ENCODE measurements at places on chromosomes 7 and 10.

DNA sequence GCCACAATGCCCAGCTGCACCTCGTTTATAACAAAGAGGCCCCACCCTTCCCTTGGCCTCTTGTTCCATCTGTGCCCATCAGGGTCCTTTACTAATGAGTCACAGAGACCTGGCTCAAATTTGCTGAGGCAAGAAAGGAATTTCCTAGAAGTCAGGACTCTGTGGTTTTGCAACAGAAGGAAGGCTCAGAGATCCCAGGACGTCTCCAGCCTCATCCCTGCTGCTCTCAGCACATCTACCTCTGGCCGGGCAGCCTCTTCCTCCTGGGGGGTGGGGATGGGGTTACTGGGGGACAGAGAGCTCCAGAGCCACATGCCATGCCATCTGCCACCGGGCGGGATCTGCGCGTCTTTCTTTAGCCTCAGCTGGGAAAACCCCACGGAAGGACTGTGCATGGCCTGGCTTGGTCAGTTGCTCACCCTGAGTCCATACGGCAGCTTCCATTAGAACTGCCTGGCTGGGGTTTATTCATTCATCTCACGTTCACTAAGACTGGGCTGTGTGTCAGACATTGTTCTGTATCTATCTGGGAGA lies 41.9 kb upstream of the PSMG3 start:
- DNase-seq, result no peak

GRCh38 chr10:28892818-28893547 lies 215.7 kb downstream of the BAMBI start:
- no peak for DNase-seq

DNA sequence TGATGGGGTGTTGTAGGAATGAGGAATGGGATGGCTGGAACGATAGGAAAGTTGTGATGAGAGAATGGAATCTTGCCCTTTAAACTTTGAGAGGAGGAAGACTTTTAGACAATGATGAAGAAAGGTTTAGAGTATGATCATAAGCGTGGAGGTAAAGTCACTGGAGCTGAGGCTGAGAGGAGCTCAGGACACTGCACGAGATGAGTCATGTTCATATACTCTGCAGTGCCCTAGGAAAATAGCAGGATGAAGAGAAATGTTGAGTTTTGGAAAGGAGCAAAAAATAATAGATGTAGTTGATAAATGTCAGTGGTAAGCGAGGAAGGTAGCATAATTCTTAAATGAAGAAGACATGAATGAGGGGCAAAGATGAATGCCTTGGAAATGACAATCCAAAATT lies 28.3 kb upstream of the CUL1 start:
- DNase-seq, result no peak

DNA sequence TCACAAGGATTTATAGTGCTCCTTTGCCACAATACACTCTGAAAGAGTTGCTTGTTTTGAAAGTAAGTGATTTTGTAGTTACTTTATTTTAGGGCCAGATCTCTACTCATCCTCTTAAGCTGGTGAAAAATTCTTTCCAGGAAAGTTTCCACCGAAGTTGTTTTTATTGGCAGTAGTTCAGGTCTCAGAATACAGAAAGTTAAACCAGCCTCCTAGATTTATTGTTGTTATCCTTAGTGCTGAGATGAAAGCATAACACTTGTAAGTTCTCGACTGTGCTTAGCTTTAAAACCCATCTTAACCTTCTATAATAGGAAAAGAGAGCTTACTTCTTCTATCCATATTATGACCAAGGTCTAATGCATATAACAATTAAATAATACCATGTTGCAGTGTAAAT lies 5.5 kb downstream of the AP3M1 start:
- DNase-seq, result no peak

DNA sequence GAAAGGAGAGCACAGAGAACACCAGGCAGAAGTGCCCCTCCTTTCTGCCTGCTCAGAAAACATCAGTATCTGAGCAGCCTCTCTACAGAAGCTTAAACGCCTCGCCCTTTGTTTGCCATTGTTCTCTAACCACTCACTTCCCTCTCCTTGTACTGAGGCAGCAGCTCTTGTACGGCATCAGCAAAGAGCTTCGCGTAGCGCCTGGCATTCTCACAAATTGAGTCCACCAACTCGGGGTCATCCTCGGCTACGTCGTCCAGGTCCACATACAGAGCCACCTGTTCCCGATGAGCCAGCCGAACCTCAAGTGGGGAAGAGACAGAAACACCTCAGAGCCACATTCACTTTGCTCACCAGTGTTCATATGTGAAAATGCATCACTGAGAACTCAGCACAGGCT lies 1.7 kb downstream of the MCM7 start:
- DNase-seq, result no peak

GRCh38 chr10:36671607-36672006 lies 453.8 kb upstream of the ANKRD30A start:
- DNase-seq, result no peak

DNA sequence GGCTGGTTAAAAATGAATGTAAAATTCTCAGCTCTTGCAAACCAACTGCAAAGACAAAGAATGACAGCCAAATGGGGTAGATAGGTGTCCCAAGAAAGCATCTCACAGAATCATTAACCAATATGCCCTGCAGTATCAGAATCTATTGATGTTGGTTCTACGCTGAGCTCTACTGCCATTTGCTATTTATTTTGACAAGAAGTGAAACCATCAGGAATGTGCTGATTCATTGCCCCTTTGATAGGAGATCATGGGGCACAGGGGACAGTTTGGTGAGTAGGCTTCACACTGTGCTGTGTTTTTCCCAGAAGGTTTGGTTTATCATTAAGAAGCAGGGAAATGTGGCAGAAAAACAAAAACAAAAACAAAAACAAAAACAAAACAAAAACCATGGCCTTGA lies 19.4 kb upstream of the CDC14C start:
- DNase-seq, result no peak

- no peak for DNase-seq
Measured at GRCh38 chr7:15199482-15199881, 296.9 kb upstream of the DGKB start.

- DNase-seq, result no peak
Measured at GRCh38 chr10:97168645-97169044, 17.1 kb downstream of the SLIT1 start.

GRCh38 chr7:87687653-87688254 lies 59.6 kb downstream of the RUNDC3B start:
- DNase-seq, result no peak

- no peak for DNase-seq
Measured at GRCh38 chr7:109549471-109550193, 980.0 kb downstream of the DNAJB9 start.

DNA sequence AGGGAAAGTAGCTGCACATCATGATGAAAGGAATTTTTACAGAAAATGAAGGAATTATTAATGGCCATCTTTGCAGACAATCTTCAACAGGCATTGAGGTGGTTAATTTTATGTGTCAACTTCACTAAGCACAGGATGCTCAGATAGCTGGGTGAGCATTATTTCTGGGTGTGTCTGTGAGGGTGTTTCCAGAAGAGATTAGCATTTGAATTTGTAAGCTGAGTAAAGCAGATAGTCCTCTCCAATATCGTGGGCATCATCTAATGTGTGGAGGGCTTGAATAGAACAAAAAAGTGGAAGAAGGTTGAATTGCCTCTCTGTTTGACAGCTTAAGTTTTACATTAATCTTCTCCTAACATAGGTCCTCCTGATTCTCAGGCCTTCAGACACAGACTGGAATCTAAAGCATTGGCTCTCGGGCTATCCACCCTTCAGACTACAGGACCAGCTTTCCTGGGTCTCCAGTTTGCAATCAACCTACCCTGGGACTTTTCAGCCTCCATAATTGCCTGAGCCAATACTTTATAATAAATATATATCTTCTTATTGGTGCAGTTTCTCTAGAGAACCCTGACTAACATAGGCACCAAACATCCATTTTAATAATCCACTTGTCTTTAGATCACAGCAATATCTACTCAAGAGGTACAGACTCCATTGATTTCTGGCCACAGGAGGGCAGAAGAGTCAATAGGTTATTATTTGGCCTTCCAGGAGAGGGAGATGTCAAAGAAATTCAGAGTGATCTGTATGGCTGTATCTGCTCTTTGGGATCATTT lies 10.5 kb upstream of the CRPPA start:
- DNase-seq, result peak; percentile 60

DNA sequence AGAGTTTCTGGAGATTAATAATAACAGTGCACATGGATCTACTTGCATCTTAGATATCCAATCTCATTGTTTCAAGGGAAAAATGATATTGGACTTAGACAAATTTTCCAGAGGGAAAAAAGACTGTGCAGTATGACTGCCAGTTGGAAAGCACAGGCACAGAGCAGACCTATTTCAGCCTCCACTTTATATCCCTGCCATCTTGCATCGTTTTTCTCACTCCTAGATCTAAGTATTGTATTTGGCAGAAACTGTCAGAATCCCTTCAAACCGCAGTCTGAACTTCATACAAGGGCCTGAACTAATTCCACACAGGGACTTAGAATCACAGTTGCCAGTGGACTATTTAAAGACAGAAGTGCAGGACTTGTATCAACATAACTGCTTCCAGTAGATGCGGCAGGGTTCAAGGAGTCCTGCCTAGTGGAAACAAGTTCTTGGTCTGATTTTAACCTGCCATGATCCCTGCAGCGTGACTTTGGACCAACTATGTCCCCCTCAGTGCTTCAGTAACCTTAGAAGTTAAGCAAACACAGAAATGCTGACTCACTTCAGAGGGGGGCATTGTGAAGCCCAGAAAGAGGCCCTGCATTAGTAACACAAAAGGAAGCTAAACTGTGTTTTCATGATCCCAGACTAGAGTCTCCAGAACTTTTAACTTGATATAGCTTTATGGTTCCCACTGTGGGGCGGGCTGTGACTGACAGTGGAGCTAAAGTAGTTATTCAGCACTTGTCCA lies 95.7 kb upstream of the PALS2 start:
- no peak for DNase-seq

GRCh38 chr7:85039196-85039923 lies 147.5 kb downstream of the SEMA3D start:
- no peak for DNase-seq

- no peak for DNase-seq
Measured at GRCh38 chr7:114653364-114654088, 238.9 kb downstream of the FOXP2 start.

DNA sequence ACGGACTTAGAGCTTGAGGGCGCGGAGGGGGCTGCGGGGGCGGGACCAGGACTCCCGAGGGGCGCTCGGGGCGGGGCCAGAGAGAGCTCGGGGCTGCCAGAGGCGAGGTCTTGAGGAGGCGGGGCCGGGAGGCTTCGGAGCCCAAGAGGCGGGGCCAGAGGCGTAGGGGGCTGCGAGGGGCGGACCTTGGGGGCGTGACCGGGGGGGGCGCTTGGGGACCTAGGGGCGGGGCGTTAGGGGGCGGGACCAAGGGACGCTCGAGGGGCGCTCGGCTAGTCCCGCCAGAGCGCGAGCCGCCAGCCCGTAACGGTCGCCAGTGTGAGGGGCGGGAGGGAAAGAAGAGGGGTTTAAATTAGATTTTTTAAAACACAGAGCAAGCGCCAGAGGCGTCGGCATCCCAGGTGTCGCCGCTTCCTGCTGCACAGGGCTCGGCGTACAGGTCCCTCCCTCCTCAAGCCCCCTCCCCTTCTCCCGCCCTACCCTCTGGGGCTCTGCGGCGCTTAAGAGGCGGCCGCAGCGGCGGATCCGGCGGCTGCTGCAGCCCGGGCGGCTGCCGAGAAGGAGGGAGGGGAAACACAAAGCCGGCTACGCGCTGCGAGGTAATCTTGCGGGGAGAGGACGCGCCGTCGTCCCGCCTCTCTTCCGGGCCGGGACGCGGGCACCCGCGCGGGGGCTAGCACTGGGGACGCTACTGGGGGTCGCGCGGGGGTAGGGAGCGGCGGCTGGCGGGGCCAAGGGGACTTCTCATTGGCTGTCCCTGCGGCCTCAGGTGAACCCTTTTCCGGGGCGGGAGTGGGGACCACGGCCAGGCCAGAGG lies at the start of gene ADD3:
TSS of gene ADD3 (plus strand) at position 284 of the 817 bp plus-strand sequence. CDS start 92,670 bp downstream, outside the sequence.
- DNase-seq, result peak; percentile 94

DNA sequence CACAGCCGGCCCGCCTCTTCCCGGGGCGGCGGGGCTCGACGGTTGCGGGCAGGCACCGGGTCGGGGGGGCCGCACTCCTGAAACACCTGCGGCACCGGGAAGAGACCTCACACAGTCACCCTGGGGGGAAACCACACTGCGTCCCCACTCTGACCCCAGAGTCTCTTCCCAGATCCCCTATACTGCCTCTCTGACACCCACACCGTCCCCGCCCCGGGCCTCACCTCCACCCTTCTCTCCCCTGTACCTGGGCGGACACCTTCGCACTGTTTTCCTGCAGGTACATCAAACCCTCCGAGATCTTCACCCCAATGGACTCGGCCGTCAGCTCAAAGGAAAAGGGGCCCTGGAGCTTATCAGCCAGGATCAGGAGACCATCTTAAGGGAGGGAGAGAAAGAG lies 3.4 kb upstream of the GAL3ST4 start:
- no peak for DNase-seq

DNA sequence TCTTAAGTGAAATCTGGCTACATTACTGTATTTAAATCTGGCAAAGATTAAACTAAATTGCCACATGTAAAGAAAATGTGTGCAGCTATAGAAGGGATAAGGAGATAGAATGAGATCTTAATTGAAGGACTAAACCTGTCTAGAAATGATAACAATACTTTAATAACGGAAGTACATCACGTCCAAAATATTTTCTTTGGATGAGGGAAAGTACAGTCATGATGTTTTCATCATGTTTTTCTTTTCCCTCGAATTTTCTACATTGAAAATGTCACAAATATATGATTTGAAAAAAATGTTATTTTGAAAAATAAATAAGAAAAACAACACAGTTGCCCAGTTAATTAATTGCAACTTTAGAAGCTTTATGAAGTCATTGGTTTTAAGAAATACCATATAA lies 143.9 kb downstream of the ETV1 start:
- DNase-seq, result no peak

GRCh38 chr10:1738950-1739349 lies 1.6 kb upstream of the ADARB2 start:
- DNase-seq, result no peak

DNA sequence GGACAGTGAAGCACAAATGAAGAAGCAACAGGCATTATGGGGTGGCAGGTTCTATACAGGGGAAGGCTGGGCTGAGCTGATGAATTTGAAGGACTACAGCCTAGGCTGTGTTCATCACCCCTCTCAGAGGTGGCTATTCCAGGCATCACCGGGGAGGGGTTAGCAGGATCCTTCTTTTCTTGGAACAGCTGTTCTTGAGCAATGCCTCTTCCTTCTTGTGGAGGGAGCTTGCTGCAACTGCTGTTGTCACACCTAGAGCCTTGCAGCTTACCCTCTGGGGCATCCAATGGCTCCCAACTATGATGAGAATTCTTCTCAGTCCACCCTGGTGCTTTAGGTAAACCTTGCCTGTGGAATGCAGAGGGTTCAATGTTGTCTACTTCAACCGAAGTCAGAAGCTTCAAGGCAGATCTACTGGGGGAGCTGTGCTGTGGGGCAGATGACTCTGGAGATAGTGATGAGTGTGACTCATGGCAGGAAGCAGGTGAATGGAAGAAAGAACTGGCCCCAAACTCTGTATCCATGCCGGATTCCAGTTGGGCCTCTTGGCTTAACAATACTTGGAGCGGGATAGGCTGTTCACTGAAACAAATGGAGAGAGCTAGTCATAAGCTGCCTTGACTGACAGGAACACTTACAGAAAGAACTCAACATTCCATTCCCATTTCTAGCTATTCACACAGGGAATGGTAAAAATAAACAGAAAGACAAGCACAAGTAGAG lies 21.5 kb upstream of the PPP3CB start:
- DNase-seq, result no peak

- no peak for DNase-seq
Measured at GRCh38 chr10:53489335-53490182, 717.0 kb upstream of the MBL2 start.

- no peak for DNase-seq
Measured at GRCh38 chr10:3452683-3453361, 280.2 kb upstream of the PITRM1 start.

GRCh38 chr10:88676283-88677060 lies 12.2 kb downstream of the LIPF start:
- no peak for DNase-seq

All from CD4-positive, alpha-beta T cell treated with Interleukin-17A for 1 hour (primary cell).